ENCODE measurements at places on chromosomes 4 and X.

- DNase-seq = no peak
Observed at GRCh38 chr4:80726471-80726870, 304.0 kb upstream of the BMP3 start.

- no peak for DNase-seq
Observed at GRCh38 chr4:75542824-75543223, 13.0 kb upstream of the ODAPH start.

GRCh38 chrX:55011294-55011693, 11.1 kb downstream of the APEX2 start:
- DNase-seq = no peak

DNA sequence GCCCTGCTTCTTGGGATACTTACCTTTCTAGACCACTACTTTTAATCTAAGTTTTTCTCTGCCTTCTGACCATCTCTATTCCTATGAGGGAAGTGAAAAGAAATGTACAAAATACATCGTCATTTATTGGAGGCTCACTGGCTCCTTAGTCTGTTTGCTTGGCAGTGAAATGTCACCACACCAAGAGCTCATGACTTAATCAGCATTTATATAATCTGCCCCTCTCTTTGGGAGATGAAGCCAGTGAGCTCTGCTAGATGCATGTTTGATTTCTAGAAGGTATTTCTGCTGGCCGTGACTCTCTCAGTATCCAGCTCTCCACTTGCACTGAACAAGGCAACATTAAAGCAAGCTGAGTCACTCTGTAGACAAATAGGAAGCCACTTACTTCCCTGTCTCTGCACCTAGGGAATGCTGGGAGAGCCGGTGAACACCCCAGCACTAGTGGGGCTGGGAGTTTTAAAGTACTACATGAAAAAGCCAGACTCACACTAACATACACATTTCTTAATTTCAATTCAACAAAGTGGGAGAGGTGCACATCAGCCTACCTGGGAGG, 79.1 kb downstream of the MID1IP1 start:
- DNase-seq = no peak

DNA sequence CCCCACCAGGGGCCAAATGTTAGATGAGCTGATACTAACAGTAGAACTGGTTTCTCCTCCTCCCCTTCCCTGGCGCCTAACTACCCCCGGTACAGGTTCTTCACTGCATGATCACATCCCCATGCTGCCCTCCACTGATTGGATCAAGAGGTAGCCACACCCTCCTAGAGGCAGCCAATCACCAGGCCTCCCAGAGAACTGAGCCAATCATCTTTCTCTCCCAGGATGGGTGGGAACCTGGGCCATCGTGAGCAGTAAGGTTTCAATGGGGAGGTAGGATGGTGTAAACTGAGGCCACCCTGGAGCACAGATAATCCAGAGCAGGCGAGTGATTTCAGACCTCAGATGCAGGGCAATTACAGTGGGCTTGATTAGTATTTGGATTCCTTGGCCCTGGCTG, 64.2 kb downstream of the PPP2R2C start:
- DNase-seq = no peak

DNA sequence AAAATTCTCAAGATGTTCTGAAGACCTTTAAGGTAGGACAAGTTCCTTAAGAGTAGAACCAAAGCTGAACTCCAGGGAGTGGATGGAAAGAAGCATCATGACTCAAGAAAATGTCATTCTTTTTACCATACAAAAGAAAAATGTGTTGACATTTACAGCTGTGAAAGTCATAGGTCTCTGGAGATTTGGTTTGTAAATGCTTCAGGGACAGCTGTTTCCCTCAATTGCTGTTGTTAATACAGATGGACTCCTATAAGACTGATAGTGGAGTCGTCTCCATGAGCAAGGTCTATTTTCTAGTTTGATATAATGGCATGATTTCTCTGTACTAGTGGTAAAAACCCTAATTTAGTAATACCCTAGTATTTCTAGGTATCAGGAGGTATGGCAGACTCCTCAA, 101.7 kb downstream of the PHOX2B start:
- no peak for DNase-seq

DNA sequence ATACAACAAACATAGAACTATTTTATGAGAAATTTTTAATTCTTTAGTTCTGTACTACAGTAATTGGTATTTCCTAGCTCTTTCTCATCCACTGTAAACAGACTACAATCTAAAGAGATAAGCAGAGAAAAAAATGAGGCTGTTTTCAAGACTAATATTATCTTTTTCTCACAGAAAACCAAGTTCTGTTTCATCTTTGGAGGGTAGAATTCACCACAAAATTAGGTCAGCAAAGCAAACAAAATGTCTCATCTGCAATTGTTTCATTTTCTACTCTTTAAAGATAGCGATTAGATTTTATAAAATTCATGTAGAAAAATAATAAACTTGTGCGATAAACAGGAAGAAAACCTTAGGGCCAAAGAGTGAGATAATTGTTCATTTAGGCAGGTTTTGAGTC, 10.8 kb downstream of the APOO start:
- no peak for DNase-seq

DNA sequence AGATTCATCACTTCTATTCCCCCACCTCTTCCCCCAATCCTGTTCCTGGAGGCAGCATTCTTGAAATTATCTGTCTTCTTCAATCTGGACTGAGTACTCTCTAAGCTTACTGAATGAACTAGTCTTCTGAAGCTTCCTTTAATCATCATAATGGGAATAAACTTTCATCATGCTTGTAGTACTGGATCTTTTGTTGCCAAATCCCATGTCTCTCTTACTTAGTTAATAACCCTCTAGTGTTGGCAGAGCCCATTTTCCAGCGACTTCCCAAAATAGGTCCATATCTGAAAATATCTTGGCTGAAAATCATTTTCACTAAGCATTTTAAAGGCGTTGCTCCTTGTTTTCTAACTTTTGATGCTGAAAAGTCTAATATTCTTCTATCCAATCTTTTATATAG, 39.6 kb downstream of the RPS6KA3 start:
- no peak for DNase-seq

DNA sequence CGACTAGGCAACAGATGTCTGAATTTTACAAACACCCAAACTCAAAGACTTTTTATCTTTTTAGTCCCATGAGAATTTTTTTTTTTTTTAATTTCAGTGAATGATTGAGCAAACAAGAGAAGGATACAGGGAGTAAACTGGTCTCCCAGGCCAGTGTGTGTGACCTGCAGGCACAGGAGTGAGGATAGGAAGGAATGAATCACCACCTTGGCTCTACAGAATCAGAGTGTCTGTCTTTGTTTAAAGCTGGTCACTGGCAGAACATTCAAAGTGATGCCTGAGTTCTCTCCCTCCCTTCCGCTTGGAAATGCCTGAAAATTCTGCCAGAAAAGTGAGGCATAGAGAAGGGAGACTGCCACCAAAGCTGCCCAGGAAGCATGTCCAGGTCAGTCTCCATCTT, 69.5 kb downstream of the PARM1 start:
- DNase-seq = no peak

- peak; percentile 41 for DNase-seq
Observed at GRCh38 chrX:38109042-38109898, 102.9 kb downstream of the SYTL5 start.

DNA sequence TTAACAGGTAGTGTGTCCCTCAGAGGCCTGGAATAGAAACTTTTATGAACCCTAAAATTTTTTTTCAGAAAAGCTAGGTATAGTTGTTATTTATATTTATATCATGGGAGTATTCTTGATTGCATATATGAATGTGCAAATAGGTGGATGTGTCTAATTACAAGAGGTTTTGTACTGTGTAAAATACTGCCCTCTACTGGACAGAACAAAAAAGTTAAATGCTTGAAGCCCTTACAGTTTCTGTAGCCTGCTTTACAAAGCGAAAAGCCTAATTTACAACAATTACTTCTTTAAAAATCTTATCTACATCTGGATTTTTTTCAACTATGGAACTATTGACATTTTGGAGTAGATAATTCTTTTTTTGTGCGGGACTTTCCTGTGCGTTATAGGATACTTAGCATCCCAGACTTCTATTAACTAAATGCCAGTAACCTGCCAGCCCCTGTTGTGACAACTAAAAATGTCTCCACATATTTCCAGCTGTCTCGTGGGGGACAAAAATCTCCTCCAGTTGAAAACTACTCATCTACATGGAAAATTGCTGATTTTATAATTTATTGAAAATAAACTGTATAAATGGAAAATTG, 35.1 kb downstream of the ENPEP start:
- peak; percentile 38 for DNase-seq

GRCh38 chr4:3434881-3435685, 6.7 kb upstream of the HGFAC start:
- no peak for DNase-seq

DNA sequence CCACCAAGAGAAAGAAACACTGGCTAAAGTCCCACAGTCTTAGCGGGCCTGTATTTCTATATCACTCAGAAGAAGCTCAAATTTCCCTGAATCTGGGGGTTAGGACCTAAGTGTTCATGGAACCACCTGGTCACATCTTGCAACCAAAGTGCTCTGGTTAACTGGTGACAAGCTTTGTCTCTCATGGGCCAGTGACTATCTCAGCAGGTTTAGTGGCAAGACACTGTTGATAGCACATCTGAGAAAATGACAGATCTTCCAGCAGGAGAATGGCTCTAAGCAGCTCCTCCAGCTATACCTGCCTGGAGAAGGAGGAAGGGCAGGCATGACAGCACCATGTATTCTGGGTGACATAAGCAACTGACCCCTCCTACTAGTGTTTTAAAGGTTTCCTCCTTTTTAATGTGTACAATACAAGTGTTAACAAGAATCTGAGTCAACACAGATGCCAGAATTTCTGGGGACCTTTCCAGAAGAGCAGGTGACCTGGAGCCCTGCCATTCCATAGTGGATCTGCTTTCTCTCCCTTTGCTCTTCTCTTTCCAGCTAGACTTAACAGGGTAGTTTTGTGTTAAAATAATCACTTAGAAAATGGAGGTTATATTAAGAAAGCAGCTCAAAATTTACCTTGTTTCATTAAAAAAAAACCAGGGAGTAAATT, 17.3 kb upstream of the QRFPR start:
- peak; percentile 9 for DNase-seq

GRCh38 chr4:7320206-7320797, 114.4 kb downstream of the PSAPL1 start:
- DNase-seq = no peak

GRCh38 chrX:20382518-20383297, 116.0 kb upstream of the RPS6KA3 start:
- peak; percentile 75 for DNase-seq

DNA sequence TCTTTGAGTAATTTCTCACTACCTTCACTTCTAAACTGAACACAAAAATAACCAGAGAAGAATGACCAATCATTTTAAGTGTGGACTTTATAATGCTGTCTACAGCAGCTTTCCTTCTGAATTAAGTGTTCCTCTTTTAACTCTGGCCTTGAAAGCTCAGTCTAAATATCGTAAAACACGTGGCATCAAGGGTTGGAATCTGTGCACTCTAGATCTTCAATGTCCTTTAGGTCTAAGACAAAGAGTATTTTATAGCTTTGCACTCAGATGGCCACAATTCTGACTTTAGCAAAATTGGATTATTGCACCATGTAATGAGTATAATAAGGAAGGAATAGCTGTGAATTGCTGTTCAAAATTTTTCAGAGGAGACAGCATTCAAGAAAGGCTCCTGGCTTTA, 197.1 kb upstream of the UGT8 start:
- peak; percentile 64 for DNase-seq

GRCh38 chrX:13177921-13178566, 133.6 kb upstream of the FAM9C start:
- DNase-seq = no peak

GRCh38 chrX:10926891-10927290, 184.2 kb upstream of the HCCS start:
- no peak for DNase-seq

- no peak for DNase-seq
Observed at GRCh38 chrX:155544881-155545280, 67.9 kb downstream of the TMLHE start.

DNA sequence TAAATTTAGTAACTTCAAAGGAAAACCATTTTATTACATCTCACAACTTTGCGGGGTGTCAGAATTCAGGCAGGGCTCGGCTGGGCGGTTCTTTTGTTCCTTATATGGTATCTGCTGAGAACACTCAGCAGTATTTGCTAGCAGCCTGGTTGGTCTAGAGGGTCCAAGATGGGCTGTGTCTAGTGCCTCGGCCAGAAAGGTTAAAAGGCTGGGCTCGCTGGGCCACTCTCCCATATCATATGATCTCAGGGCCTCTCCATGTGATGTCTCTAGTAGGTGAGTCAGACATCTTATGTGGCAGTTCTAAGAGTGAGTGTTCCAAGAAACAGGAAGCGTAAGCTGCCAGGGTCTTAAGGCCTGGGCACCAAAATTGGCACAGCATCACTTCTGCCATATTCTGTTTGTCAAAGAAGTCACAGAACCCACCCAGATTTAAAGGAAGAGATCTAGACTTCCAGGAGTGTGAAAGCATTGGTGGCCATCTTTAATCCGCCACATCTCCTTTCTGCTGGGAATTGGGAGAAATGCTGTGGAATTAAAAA, 100.9 kb upstream of the ATP6AP2 start:
- no peak for DNase-seq

DNA sequence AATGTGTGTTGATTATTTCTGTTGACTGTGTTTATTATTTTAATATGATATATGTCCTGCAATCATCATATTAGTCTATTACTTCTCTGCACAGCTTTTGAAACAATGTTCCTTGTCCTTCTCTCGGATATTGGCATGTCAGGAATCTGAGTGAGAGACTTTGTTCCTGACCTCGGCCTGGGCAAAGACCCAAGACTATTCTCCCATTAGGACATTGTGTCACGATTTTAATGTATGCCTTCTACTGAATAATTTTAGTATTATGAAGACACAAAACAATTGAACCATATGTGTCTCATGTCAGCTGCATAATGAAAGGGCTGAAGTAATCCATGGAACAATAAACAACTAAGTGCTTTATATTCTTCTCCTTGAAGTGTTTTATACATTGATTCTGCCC, 580.8 kb upstream of the TENM3 start:
- no peak for DNase-seq

DNA sequence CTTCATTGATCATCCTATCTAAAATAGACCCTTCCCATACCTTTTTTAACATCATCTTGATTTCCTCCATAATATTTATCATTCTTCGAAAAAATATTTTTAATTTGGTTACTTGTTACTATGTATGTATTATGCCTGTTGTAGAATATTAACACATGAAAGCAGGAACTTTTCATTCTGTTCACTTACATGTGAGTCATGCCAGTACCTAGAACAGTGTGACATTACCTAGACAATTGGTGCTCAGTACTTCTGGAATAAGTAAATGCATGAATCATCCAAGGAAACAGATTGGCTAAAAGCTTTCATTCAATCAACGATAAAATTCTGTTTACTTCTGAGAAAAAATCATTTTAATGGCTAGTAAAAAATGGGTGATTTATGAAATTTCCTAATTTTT, 76.4 kb downstream of the CXXC4 start:
- DNase-seq = peak; percentile 65

GRCh38 chr4:38237139-38237538, 276.9 kb downstream of the PTTG2 start:
- DNase-seq = no peak

- no peak for DNase-seq
Observed at GRCh38 chr4:73862322-73862721, 6.9 kb upstream of the CXCL1 start.

- no peak for DNase-seq
Observed at GRCh38 chrX:73817393-73818199, 254.6 kb downstream of the CHIC1 start.

- no peak for DNase-seq
Observed at GRCh38 chrX:16185725-16186136, 18.4 kb downstream of the MAGEB17 start.

GRCh38 chrX:57651169-57651919, 28.7 kb downstream of the NLRP2B start:
- no peak for DNase-seq

GRCh38 chrX:54496517-54496852, 451 bp upstream of the FGD1 start:
- DNase-seq = no peak
